Activated CD4-positive, alpha-beta T cell treated with anti-CD3 and anti-CD28 coated beads, Interleukin-2, amount 50 U/mL, for 1 hour (primary cell): ENCODE measurements at places on chromosomes 11 and 22.

GRCh38 chr11:20042811-20043341 lies 117.4 kb downstream of the DBX1 start:
- DNase-seq, result no peak

DNA sequence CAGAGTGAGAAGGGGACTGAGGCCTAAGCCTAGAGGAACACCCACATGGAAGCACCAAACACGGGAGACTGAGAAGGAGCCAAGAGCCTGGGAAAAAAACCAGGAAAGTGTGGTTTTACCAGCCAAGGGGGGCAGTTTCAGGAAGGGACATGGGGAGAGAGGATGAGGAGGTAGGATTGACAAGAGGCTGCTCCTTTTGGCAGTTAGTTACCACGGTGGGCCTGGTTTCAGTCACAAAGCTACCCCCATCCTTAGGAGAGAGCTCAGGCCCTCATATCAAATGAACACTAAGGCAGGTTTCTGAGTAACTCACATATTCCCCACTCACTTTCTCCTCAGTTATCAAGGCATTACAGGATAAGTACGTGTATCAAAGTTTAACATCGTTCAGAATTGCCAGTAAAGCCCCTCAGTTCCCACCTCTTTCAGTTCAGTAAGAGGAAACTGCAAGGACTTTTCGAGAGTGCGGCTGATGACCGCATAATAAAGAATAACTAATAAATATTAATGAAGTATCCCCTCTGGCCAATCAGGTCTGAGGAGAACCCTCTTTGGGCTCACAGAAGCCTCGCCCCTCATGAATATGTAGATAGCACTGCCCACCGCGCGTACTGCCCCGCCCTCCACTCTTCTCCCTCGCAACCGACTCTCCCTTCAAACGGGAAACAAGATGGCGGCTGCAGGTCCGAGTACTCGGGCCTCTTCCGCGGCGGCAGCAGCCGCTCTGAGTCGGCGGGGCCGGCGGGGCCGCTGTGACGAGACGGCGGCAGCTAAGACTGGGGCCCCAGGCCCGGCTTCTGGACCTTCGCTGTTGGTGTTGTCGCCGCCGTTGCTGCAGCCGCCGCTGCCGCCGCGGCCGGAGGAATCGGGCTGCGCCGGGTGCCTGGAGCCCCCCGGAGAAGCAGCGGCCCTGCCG lies at the start of gene RNF169:
RNF169 (plus strand) TSS at position 639 of the 916 bp plus-strand sequence; CDS start at position 671, 32 bp downstream.
- peak; percentile 83 for DNase-seq

GRCh38 chr22:38177044-38177443 lies 4.6 kb downstream of the PLA2G6 start:
- DNase-seq, result no peak

DNA sequence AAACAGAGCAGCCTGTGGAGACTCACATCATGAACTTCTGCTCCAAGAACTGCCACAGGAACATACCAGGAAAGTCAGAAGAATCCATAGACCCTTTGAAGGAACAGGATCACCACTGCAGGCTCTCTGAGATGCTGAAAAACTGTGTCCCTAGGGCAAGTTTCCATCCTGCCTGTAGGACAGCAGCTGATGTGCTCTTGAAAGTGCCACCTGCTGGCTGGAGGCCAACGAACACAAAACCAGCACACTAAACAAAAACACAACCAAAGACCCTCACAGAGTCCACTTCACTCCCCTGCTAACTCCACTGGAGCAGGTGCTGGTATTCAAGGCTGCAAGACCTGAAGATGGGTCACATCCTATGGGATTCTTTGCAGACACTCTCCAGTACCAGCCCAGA lies 12.0 kb upstream of the NXPE1 start:
- DNase-seq, result no peak
